K562 (cell line): ENCODE measurements at places on chromosomes 6 and 20. TPM values are rescaled to one million over a fixed set of nuclear protein-coding genes. Genes with fewer than 3 reads are reported as not detected.

DNA sequence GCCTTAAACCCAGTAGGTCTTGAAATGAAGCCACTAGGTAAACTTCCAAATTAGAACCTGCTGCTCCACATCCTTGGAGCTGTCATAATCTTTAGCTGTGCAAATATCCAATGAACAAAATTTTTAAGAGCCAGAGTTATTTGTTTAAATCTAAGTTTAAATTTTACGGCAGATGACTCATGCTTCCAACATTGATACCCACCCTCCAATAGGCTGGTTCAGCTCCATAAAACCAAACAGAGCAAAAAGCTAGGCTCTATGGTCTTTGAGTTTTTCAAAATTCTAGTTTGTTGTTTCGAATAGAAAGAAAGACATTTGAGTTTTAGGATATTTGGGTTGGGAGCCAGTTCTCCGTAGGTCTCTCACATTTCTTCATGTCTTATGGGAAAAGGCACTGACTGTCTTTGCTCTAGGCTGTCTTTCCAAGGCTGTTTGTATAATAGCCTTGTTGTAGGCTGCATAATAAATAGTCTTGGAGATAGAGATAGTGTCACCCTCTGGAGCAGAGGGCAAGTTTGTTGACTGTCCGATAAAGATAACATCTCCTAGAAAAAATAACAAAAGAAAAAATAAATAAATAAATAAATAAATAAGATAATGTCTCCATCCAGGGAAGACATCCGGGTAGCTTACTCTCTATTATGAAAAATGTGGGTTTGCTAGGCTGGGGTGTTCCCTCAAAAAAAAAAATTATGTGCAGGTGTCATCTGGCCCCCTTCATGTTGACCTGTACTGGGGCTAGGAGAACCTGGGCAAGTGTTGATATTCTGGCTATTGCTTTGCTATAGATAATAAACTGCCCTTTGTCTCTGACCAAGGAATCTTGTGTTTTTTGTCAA, 36.5 kb downstream of the SLC2A12 start:
- no peak for DNase-seq

DNA sequence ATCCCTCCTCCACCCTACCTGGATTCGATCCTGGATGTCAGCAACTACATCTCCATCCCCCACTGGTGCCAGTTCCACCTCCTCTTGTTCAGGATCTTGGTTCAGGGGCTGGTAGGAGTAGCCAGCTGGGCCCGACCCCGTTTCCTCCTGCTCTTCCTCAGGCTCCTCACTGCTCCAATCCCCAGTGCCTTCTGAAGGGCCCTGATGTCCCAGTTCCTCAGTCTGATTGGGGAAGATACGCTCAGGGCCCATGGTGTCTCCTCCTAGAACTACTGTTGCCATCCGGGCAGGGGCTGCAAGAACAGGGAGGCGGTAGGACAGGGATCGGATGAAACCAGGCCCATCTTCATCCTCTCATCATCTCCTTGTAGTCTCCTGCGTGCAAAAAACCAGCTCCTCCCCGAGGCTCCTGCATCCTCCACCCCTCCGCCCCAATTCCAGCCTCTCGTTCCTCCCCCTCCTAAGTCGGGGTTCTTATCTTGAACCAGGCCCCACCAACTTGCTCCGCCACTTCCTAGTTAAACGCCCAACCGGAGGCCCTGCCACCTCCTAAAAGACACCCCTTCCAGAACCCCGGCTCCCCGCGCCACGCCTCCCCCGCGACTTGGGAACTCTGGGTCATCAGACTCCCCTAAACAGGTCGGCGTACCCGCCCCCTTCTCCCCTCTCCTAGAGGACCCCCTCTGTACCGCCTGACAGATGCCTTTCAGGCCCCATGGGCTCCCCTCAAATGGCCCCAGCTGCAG, 476 bp downstream of the MEA1 start:
- DNase-seq, result peak; percentile 83

DNA sequence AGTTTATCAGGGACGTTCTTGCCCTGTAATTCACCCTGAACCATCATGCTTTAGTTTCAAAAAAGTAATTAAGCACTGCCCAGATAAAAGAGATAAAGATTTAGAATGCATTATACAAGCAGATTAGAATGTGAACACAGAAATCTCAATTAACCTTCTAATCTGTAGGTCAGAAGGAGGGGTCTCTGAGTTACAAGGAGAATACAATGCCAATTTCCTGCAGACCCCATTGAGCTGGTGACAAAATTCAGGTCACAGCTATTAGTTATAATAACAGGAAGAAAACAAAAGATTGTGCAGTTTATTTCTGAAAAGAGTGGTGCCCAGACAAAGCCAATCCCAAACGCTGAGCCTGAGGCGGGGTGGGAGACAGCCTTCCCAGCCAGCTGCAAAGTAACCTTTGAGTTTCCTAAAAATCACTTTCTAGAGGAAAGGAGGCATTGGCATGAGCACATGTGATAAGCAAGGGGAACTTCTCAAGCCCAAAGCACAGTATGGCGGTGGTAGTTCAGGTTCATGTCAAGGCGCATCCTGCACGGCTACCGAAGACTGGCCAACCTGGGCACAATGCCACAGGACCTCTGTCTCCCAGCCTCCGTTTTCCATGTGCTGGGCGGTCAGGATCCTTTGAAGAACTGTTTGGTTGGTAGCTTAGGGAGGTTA, 192.5 kb downstream of the TTLL2 start:
- no peak for DNase-seq

GRCh38 chr6:80872199-80872950, 765.9 kb downstream of the BCKDHB start:
- no peak for DNase-seq

- DNase-seq, result no peak
These were observed 74.1 kb downstream of the PLEKHG1 start for GRCh38 chr6:150673720-150674346.

DNA sequence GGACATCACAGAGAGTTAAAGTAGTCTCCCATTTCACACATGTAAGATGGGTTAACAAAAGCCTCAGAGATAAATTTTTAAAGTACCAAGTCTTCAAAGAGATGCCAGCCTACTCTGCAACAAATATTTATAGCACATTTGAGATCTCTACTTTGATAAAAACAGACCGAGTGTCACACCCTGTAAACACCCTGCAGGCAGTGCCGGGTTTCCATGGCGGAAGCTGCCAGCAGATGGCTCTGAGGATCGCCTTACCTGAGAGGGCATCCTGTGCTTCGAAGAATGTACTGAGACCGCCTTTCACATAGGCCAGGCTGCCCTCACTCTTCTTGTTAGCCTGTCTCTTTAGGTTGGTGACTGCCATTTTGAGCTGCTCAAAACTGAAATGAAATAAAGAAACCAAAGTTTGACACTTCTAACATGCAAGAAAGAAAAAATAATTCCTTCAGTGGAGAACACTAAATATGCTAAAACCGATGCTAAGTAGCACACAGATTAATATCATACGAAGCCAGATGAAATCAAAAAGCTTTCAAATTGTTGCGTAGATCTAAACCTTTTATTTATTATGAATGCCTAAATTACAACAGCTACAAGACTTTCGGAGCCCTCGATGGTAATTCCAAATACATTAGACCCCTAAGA, 39.3 kb downstream of the HUS1B start:
- no peak for DNase-seq

GRCh38 chr6:5099537-5099936, 14.4 kb downstream of the PPP1R3G start:
- DNase-seq, result no peak

DNA sequence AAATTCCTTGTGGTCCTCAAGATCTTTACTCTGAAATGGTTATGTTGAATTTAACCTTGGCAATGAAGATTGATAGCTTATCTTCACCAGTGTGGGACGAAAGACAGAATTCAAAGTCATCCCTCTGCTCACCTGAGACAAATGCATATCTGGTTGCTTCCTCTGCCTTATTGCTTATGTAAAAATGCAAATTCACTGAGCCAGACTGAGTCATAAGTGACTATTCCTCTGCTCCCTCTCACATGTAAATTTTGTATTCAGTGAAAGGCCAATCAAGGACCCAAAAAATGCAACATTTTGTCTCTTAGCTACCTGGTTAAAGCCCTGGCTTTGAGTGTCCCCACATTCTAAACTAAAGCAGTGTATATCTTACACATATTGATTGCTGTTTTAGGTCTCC, 593.1 kb upstream of the GJE1 start:
- DNase-seq, result no peak

DNA sequence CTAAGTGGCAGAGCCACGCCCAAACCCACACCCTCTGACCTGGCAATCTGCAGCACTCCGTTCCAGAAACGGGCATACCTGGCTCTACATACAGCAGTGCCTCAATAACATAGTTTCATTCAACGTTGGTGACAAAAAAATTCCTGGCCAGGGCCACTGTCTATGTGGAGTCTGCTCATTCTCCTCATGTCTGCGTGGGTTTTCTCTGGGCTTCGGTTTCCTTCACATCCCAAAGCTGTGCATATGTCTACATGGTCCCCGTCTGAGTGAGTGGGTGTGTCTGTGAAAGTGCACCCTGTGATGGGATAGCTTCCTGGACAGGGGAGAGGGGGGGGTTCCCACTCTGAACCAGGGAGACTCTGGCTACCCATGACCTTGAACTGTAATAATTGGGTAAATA, 2.1 kb downstream of the KIAA0319 start:
- no peak for DNase-seq

GRCh38 chr6:71720705-71721104, 165.6 kb upstream of the RIMS1 start:
- no peak for DNase-seq

DNA sequence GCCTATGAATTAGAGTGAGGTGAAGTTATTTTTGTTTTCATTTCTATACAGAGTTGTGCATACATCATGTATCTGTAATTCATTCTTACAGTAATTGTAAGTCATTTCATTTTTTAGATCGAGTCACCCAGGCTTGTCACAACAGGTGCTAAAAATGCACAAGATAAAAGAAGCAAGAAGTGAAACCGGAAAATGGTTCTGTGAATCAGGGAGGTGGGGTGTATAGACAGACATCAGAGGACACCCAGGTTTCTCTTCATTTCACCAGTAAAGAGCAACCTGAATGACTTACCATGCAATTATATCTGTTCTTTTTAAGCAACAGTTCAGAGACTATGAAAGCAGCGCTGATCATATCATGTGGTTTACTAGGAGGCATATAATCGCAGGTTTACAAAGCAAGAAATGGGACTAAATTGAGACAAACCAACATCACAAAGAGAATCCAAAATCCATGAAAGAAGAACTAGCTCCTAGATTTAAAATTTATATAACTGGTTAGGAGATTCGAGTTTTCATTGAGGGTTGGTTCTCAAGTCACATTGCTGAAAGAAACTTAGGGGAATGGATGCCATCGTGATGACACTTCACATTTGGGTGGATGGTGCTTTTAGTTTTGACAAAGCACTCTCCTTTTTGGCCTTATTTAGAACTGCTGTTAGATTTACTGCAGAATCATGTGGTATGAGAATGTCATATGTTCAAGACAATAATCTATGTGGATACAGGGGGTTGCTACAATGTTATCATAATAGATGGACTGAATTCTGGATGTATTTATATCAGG, 27.9 kb upstream of the TBC1D7 start:
- DNase-seq, result no peak

DNA sequence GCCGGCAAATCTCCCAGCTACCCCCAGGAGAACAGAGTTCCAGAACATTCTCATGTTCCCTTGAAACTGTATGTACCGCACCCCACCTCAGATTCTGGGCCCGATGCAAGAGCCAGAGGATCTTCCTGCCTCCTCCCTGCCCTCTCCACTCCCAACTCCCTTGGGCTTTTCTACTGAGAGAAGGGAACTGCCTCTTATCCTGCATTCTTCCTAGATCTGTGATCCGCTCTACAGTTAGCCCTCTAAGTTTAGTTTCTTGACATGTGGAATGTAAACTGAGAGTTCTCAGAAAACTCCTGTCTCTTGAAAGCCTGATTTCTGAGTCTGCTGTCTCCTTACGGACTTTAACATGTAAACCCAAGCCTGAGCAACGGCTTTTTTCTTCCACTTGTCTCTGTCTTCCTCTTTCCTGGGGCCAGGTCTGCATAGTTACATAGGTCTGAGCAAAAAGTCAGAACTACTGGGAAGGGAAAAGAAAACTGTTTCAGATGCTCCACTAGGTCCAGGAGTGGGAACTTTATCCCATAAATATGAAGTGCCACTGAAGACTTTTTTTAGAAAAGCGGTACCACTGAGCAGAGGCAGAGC, 86.5 kb upstream of the TNFAIP3 start:
- no peak for DNase-seq

GRCh38 chr20:57667388-57667787, 42.4 kb downstream of the PMEPA1 start:
- no peak for DNase-seq

- DNase-seq, result peak; percentile 54
These were observed 122.7 kb downstream of the AGPAT4 start for GRCh38 chr6:161151059-161151645.

- no peak for DNase-seq
These were observed 344.0 kb downstream of the PLCB1 start for GRCh38 chr20:8476021-8476420.

- no peak for DNase-seq
These were observed 95.1 kb downstream of the SNAP25 start for GRCh38 chr20:10313701-10314100.

DNA sequence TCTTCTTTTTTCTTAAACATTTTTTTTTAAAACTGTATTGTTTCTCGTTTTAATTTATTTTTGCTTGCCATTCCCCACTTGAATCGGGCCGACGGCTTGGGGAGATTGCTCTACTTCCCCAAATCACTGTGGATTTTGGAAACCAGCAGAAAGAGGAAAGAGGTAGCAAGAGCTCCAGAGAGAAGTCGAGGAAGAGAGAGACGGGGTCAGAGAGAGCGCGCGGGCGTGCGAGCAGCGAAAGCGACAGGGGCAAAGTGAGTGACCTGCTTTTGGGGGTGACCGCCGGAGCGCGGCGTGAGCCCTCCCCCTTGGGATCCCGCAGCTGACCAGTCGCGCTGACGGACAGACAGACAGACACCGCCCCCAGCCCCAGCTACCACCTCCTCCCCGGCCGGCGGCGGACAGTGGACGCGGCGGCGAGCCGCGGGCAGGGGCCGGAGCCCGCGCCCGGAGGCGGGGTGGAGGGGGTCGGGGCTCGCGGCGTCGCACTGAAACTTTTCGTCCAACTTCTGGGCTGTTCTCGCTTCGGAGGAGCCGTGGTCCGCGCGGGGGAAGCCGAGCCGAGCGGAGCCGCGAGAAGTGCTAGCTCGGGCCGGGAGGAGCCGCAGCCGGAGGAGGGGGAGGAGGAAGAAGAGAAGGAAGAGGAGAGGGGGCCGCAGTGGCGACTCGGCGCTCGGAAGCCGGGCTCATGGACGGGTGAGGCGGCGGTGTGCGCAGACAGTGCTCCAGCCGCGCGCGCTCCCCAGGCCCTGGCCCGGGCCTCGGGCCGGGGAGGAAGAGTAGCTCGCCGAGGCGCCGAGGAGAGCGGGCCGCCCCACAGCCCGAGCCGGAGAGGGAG, 580 bp downstream of the VEGFA start:
- DNase-seq, result peak; percentile 88

GRCh38 chr6:108559097-108559883, 1.4 kb upstream of the FOXO3 start:
- peak; percentile 91 for DNase-seq

EFCAB8 gene
- not detected in 2 replicates for total RNA-seq

HSPA12B gene
- total RNA-seq, result 0.07 TPM in 1 of 2 replicates, not detected in the other

C20orf204 gene
- total RNA-seq, result 0.67 and 1.1 TPM in 2 replicates

PSMB8 gene
- 2.9 and 3.3 TPM in 2 replicates for total RNA-seq

TSHZ2 gene
- total RNA-seq, result 0.11 and 0.20 TPM in 2 replicates

CSNK2B gene
- total RNA-seq, result 512 and 529 TPM in 2 replicates

HLA-DRA gene
- 1.8 and 2.4 TPM in 2 replicates for total RNA-seq

NHSL1 gene
- total RNA-seq, result 0.20 and 0.25 TPM in 2 replicates

TLDC2 gene
- not detected in 2 replicates for total RNA-seq

OVOL2 gene
- total RNA-seq, result not detected in 2 replicates

TMEM244 gene
- total RNA-seq, result not detected in 2 replicates

GJA10 gene
- not detected in 2 replicates for total RNA-seq

BPIFA1 gene
- total RNA-seq, result not detected in 2 replicates

ZMYND8 gene
- total RNA-seq, result 129 and 148 TPM in 2 replicates
